Heart left ventricle (tissue), 16 donors: ENCODE measurements at places on chromosomes 1 and 21. TPM values are rescaled to one million over a fixed set of nuclear protein-coding genes. Genes with fewer than 3 reads are reported as not detected.
A peak's percentile ranks its signal among the peaks of the same experiment; 100 is the strongest.

- H3K4me1 ChIP-seq = no peaks in the 10 kb centered on the region
- H3K27me3 ChIP-seq = no peaks in the 10 kb centered on the region
- no peak overlapping the region for H3K27ac ChIP-seq
- DNase-seq = peak; percentile 50
- H3K36me3 ChIP-seq = no peaks in the 10 kb centered on the region
- no peak overlapping the region for H3K4me3 ChIP-seq
These were observed 100.7 kb upstream of the SPATA6 start for GRCh38 chr1:48572646-48573258.

GRCh38 chr1:205325334-205325884 is 3.9 kb upstream of the NUAK2 start:
- DNase-seq = peak; percentile 62
- peaks cover 14% of the 10 kb centered on the region for H3K4me1 ChIP-seq

Gene OR2T33
- total RNA-seq = not detected

Gene NHLH2
- not detected for total RNA-seq

DNA sequence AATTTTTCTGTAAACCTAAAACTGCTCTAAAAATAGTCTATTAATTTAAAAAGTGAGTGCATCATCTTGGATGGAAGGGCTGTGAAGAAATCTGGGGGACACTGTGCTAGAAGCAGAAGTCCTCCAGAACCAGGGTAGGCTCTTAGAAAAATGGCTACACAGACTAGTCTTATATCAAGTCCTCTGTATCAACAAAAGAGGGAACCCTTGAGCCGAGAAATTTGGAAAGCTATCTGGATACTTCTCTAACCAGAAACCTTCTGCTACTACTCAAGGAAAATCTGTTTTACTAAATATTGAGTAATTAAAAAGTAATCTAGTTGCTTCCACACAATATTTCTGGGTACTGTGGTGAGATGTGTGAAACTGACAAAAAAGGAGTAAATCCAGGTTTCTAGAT is 92.1 kb downstream of the WDR3 start:
- no peaks in the 10 kb centered on the region for H3K27me3 ChIP-seq
- no peak overlapping the region for H3K27ac ChIP-seq
- H3K36me3 ChIP-seq = no peaks in the 10 kb centered on the region
- DNase-seq = no peak
- no peaks in the 10 kb centered on the region for H3K4me1 ChIP-seq

Gene SPATA46
- not detected for total RNA-seq
